ENCODE measurements at places on chromosomes 1 and 21.

- DNase-seq = no peak
Observed at GRCh38 chr1:93980320-93981273, 71.4 kb upstream of the GCLM start.

DNA sequence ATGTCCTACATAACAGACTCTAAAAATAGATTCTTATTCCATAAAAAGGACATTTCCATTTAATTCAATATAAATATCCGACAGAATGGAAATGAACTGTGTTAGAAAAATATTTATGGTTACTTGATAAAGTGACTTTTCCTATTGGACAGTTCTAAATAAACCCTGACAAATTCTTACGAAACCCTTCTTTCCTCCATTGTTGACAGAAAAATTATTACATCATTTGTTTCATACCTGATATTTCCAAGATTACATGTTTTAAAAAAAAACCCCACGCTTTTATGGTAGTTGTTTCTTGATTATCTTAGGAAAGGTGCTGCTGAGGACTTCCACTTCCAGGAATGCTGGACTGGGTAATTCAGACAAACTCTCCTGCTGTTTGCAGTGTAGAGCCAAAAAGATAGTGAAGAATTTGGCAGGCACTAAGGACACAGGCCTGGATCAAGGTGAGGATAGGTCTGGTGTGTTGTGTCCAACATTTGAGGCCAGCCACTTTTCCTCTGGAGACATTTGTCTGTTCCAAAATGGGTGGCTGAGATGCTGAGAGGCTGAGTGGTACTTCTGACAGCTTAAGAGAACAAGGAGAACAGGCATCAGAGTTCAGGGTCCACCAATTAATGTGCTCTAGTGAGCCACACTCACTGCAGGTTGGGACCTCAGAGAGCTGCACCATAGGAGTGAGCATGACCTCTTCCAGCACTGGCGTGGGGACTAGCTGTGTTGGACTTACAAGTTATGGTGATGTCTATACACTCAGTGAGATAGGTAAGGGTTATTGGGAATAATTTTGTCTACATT lies 7.0 kb upstream of the C1orf116 start:
- no peak for DNase-seq

DNA sequence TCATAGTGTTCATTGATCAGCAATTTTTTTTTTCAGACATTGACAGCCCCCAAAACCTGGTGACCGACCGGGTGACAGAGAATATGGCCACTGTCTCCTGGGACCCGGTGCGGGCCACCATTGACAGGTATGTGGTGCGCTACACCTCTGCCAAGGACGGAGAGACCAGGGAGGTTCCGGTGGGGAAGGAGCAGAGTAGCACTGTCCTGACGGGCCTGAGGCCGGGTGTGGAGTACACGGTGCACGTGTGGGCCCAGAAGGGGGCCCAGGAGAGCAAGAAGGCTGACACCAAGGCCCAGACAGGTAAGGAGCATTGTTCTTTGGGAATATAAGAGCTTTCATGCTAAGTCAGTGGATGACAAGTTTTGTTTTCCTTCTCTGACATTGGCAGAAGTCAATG lies 49.3 kb downstream of the TNN start:
- no peak for DNase-seq

DNA sequence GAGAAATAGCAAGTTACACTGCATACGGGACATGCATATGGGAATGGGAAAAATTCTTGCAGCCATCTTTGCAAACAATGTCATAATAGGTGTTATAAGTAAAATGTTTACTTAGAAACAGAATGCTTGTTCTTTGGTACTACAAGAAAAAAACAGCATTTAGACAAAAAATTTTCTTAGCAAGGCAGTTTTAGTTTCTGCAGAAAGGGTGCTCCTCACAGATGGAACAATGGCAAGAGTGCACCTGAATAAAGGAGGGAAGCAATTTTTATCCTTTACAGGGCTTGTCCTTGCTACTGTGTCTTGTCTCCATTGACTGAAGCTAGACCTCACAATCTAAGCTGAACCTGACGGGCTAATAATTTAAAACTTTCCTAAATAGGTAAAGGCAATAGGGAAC lies 79.2 kb upstream of the DESI2 start:
- no peak for DNase-seq

DNA sequence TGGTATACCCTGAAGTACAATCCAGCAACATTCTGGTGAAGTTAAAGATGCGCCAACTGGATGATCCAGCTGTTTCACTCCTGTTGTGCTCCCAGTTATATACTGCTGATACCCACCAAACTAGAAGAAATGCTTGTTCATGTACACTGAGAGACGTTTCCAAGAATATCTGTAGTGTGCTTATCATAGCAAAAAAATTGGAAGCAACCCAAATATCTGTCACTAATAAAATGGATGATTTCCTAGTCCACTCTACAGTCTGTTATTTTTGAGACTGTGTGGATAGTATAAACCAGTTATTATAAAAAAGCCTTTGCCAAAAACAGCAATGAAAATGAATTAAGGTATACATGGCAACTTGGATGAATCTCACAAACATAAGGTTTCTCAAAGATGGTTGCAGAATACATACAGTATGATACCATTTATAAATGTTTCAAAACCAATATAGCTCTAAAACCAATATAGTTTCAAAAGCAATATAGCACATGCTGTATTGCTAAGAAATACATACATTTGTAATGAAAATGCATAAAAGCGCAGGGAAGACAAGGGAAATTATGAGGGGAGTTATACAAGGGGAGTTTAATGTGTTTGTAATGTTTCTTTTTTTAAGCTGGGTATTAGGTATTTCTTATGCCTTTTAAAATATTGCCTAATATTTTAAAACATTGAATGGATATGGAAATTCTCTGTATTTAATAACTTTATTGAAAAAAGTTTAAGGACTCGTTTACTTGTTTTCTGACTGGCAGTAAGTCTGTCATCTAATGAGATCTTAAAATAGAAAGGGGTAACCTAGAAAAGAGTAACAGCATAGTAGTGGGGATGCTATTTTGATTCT lies 36.5 kb downstream of the GPSM2 start:
- peak; percentile 19 for DNase-seq

DNA sequence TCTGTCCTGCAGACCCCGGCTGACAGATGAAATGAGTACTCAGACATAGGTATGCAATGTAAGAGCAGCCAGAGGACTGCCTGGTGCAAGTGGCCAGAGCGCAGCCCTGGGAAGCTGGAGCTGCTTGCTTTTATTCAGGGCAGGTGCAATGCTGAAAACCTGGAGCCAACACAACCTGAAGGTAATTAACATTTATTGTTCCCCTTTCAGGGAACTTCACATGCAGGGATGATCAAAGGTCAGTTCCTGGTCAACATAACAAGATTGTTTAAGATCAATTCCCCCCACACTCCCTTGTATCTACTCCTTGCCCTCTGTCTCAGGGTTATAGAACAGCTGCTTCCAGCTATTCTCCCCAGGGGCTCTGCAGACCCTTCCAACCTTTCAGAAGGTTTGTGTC lies 48.7 kb upstream of the PRELP start:
- no peak for DNase-seq

GRCh38 chr1:9193233-9193625 lies 41.3 kb upstream of the H6PD start:
- DNase-seq = peak; percentile 78

GRCh38 chr1:228512781-228513198 lies 25.6 kb downstream of the RNF187 start:
- no peak for DNase-seq

DNA sequence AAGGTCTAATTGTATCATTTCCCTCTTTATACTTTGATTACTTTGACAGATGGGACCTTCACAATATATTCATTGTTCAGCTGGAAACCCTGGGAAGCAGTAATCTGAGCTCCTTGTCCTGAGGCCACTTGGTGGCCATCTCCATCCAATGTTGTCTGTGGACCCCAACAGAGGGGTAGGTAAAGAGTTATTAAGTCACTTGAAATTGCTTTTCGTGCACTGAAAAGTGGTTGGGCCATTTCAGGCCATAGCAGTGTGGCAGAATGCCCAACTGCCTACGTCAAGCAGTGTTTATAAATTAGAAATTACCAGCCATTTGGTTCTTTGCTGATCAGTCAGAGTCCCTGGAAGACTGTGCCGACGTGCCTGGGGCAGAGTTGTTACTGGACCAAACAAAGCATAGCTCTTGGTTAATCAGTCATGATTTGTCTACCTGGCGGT lies 308.3 kb upstream of the USP25 start:
- no peak for DNase-seq

DNA sequence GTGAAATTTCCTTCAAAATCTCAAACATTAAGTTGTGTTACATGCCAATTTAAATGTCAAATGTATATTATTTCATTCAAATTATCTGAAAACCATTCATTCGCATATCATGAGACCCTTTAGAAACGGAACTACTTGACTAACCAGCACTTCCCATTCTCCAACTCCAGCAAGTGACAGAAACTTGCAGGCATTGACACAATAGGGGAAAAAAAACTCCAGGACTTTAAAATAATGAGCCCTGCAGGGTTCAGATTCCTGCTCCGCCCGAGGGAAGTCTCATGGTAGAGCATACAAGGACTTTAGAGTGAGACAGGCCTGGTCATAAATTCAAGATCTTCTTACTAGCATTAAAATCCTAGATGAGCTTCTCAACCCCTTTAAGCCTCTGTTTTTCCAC lies 138.9 kb downstream of the NR5A2 start:
- no peak for DNase-seq

GRCh38 chr21:34609244-34609932 lies 5.5 kb downstream of the RCAN1 start:
- no peak for DNase-seq

DNA sequence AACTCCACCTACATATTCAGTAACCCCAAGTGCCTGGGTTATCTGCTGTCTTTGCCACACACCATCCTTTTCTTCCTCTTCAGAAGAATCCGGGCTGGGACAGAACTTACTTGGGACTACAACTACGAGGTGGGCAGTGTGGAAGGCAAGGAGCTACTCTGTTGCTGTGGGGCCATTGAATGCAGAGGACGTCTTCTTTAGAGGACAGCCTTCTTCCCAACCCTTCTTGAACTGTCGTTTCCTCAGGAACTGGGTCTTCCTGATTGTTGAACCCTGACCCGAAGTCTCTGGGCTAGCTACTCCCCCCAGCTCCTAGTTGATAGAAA lies 10.5 kb downstream of the CERS2 start:
- DNase-seq = no peak

- DNase-seq = no peak
Observed at GRCh38 chr1:96565546-96565945, 156.0 kb upstream of the PTBP2 start.

GRCh38 chr1:239053279-239053678 lies 333.1 kb upstream of the CHRM3 start:
- DNase-seq = no peak

DNA sequence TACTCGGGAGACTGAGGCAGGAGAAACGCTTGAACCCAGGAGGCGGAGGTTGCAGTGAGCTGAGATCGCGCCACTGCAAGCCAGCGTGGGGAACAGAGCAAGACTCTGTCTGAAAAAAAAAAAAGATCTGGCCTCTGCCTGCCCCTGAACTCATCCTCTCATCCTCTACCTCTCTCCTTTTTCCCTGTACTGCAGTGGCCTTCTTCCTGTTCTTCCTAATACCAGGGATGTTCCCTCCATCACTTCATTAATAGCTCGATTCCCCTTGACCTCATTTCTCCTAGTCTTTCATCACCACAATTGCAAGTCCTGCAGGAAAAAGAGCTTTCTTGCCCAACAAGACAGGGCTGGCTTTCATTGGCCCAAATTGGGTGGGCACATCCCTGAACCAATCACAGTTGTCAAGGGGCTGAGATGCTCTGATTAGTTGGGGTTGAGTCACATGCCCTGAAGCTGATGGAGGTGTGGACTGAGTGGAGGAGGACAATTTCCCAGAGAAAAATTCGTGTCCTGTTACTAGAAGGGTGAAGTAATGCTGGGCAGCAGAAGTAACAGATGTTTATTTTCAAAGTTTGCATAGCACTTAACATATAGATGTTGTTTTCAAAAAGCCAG lies 86.8 kb upstream of the PUM1 start:
- DNase-seq = peak; percentile 95
